Stimulated activated CD4-positive, alpha-beta T cell treated with anti-CD3 and anti-CD28 coated beads, TNF-alpha, amount 100 ng/mL, for 4 hours (primary cell): ENCODE measurements at places on chromosomes 2 and 18.

DNA sequence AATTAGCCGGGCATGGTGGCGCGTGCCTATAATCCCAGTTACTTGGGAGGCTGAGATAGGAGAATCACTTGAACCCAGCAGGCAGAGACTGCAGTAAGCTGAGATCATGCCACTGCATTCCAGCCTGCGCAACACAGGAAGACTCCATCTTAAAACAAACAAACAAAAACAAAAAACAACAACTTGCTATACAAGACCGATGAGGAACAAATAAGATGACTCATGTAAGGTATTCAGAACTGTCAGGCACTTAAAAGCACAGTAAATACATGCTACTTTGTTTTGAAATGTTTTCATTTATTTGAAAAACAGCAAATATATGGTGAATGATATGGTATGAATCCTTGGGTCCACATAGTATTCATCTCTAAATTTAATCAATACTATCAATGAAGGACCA lies 66.7 kb downstream of the TRIP12 start:
- DNase-seq: no peak

- DNase-seq: no peak
Observed at GRCh38 chr2:147033044-147033443, 811.8 kb upstream of the ACVR2A start.

- no peak for DNase-seq
Observed at GRCh38 chr18:76437910-76438309, 57.1 kb downstream of the ZNF516 start.

DNA sequence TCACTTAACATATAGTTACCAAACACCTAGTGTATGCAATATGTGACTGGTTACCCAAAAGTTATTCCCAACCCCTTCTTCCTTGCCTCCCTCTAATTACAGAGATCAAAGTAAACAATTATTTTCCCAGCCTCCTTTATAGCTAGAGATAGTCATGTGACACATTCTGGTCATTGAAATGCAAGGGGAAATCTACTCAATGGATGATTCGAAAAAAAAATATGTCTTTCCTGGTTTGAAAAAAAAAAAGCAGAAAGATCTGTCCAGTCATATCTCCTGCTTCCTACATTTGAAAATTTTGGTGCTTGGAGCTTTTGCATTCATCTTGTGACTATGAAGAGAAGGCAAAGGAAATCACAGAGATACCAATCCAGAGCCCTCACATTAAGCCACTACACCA lies 27.6 kb upstream of the UGP2 start:
- DNase-seq: no peak

- DNase-seq: no peak
Observed at GRCh38 chr2:239710953-239711861, 310.4 kb upstream of the HDAC4 start.

- DNase-seq: no peak
Observed at GRCh38 chr2:217858519-217859491, 144.0 kb downstream of the TNS1 start.

DNA sequence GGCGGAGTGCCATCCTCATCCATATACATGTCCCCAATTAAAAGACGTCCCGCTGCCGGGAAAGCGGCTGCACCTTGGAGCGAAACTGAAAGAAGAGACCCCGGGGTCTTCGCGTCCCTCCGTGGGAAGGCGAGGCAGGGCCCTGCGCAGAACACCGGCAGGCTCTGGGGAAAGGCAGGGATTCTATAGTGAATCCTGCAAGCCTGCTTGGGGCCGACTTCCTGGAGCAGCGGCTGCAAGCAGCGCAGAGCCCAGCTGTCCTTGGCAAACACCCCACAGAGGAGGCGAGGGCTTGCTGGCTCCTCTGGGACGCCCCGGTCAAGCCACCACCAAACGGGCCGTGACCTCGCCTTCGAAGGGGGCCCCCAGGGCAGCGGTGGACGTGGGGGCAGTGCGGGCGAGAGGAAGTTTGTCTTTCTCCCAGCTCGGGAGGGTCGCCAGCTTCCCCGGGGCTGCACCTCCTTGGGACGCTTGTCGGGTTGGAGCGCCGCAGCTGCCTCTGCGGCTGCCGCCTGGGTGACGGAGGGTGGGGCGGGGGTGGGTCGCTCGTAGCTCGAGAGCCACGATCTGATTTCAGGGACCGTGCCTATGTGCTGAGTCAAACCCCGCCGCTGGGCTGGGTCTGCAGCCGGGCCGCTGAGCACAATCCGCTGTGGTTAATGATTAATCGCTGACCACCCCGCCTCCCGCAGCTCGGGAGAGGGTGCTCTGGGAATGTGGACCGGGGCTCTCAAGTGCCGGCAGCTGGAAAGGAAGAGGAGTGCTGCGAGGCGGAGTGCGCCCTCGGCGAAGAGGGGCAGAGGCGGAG lies 486 bp upstream of the GPR39 start:
- no peak for DNase-seq

- DNase-seq: no peak
Observed at GRCh38 chr2:153299809-153300208, 178.8 kb downstream of the RPRM start.

GRCh38 chr2:184558713-184559464 lies 39.4 kb upstream of the ZNF804A start:
- no peak for DNase-seq

GRCh38 chr2:224264259-224264658 lies 137.6 kb downstream of the FAM124B start:
- no peak for DNase-seq

DNA sequence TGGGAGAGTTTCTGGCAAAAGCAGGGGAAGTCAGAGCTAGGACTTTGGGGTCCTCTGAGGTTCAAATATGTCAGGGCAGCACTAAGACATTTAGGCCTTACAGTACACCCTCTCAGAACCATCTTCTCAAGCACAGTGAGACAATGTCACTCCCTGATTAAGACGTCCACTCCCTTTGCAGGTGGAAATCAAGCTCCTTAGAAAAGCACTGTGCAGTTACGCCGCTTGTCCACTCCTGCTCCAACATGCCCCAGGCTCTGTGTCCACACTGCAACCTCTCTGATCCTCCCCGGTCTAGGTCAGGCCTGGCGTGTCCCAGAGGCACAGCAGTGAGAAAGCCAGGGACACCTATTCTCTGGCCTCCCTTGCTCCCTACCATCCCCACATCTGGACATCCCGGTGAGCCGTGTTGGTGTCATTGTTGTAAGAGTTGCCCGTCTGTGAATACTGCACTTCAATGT lies 528.6 kb upstream of the ID2 start:
- no peak for DNase-seq

- no peak for DNase-seq
Observed at GRCh38 chr2:212677466-212677865, 138.9 kb upstream of the ERBB4 start.

- DNase-seq: no peak
Observed at GRCh38 chr2:165933211-165933910, 20.2 kb downstream of the TTC21B start.

- DNase-seq: no peak
Observed at GRCh38 chr18:76521417-76522121, 26.5 kb upstream of the ZNF516 start.

DNA sequence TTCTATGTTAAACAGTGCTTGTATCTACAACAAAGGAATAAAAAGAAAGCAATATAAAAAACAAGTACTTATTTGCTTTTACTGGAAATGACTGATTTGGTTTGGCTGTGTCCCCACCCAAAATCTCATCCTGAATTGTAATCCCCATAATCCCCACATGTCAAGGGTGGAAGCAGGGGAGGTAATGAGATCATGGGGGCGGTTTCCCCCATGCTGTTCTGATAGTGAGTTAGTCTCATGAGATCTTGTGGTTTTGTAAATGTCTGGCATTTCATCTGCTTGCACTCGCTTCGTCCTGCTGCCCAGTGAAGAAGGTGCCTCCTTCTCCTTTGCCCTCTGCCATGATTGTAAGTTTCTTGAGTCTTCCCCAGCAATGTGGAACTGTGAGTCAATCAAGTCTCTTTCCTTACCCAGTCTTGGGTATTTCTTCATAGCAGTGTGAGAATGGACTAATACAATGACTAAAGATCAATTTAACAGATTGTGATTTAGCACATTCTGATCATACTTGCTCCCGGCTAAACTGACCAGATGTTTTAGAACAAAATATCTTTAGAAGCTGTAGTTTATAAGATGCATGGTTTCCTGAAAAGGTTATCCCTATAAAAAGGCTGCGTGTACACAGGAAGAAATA lies 19.9 kb downstream of the PTH2R start:
- no peak for DNase-seq

GRCh38 chr2:118675531-118675930 lies 171.9 kb downstream of the EN1 start:
- no peak for DNase-seq

- DNase-seq: no peak
Observed at GRCh38 chr2:172372436-172372835, 55.0 kb upstream of the ITGA6 start.

DNA sequence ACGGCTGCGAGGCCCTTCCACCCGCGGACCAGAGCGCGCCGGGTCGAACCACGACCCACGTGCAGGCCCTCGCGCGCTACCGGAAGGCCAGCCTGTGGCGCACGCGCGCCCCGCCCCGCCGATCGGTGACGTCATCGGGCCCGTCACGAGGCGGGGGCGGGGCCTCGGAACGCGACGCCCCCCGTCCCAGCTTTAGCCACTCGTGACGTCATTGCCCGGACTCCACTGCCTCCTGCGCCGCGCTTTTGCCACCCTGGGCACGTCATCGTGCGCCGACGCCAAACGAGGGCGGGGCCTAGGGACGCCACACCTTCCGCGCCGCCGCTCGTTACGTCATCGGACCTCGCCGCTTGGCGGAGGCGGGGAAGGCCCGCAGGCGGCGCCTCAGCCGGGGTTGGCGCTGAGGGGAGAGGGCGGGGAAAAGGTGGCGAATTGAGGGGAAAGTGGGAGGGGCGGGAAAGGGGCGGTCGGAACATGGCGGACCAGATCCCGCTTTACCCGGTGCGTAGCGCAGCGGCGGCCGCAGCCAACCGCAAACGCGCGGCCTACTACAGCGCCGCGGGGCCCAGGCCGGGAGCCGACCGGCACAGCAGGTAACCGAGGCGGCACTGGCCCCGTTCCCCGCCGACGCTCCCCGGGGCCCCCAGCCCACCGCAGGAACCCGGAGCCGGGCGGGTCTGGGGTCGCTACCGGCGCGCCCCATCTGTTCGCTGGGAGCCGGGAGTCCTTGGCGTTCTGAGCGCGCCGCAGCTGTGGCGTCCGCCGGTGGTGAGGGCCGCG lies at the start of gene ATP9B:
ATP9B (plus strand) TSS at position 458 of the 780 bp plus-strand sequence; CDS start at position 475, 17 bp downstream.
- peak; percentile 96 for DNase-seq

GRCh38 chr18:77000527-77000926 lies 132.1 kb downstream of the MBP start:
- DNase-seq: no peak

DNA sequence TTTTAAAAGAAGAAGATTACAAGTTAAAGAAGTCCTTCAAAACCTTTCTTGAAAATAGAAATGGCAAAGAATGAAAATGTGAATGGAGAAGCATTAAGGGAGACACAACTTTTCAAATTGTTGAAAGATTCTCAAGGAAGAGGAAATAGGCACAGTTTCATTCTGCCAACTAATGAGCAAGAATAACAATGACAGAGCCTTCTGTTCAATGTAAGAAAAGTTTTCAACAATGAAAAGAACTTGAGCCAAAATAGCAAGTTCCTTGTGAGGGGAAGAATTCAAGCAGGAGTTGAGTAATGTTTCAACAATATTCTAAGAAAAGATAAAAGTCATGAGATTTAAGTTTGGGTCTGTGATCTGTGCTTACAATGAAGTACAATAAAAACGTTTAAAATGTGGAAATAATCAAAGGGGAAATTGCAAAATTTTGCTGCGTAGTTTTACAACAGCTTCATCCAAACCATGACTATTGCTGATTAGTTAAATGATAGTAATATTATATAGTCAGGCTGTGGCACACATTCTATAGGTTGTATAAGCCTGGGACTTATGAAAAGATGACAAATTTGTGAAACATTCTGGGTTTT lies 122.6 kb downstream of the METTL4 start:
- no peak for DNase-seq

DNA sequence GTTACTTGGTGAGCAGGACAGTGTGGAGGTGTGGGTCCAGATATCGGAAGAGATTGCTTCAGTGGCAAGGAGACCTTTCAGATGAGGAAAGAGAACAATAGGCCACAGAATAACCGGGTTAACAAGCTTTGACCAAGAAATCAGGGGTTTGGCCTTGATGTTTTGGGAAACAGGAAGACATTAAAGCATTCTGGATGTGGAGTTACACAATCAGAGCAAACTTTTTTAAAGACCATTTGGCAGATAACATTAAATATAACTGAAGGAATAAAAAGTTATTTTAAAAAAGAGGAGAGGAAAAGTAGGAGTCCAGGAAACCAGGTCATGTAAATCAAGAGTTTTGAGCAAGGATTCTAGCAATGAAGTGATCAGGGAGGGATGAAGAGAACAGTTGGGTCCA lies 35.7 kb downstream of the TNFRSF11A start:
- DNase-seq: no peak

- DNase-seq: no peak
Observed at GRCh38 chr2:73593680-73594079, 48.5 kb downstream of the NAT8 start.
